ENCODE measurements at places on chromosomes 2 and 18.

DNA sequence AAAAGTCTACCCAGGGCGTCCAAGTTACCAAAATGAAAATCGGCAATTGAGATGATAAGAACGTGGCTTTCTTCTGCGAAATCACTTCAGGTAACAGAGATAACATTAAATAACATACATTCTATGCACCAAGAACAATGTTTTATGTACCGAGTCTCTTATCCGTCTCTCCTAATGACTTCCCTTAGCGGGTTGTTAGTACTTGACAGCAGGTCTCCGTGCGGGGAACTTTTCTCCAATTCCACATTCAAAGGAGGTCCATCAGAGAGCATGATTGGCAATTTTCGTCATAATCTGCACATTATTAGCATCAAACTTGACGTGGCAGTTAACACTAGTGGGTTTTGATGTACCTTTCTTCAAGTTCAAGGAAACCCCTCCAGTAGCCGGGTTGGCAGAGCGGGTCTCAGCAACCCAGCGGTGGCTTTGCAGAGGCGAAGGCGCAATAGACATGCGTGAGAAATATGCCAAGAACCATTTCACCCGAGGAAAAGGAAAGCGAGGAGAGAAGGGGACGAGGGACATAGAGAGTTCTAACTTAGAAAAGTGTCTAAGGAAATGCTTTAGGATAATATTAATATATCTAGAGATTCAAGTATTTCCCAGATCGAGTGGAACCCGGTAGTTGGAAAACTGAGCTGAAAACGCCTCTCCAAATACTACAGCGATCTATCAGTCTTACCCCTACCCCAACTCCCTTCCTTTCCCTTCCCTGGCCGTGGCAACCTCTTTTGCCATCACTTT lies 5.0 kb downstream of the EVX2 start:
- DNase-seq: no peak

DNA sequence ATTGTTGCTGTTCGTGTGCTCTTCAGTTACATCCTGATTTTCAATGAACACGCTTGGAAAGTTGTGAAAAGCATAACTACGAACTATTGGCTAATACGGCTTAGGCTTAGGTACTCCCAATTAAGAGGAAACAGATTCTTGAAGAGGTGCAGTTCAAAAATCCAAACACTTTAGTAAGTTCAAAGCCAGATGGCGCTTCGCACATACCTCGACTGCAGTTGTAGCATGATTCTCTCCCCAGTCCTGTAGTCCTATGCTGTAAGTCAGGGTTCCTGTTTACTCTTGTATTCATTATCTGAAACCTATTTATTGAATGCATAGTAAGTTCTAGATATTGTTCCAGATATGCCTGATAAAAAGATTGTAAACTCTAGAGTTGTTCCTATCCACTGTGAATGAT lies 165.2 kb downstream of the TRIB2 start:
- no peak for DNase-seq

DNA sequence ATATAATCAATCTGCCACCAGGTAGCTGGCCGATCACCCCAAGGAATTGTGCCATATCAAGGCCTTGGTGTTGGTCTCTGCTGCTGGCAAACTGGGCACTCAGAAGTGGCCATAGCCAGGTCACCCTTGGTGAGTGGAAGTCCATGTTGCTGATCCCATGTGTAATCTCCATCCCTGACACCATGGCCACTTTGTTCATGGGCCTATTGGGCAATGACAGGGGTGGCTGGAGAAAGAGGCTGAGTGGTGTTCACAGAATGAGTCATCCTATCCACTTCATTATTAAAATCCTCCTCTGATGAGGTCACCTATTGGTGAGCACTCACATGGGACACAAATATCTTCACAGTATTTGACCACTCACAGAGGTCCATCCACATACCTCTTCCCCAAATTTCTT lies 26.7 kb upstream of the CD226 start:
- DNase-seq: no peak

DNA sequence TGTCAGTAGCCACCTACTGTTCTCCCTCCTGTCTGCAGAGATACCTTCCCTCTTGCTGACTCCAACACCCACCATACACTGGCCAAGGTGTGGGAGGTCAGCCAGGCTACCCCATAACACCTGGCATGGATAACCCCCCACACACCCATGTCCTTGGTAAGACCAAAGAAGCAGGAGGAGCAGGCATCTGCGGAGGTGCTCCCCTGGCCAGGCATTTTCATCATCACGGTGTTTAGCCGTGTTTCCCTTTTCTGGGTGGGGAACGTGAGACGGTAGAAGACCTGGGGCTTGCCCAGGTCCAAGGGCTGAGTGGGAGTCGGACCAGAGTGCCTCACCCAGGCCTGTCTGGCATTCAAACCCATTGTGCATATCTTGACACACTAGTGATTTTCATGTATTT lies 150.3 kb downstream of the SMAD7 start:
- DNase-seq: no peak

- peak; percentile 55 for DNase-seq
These were observed 18.6 kb upstream of the PEX13 start for GRCh38 chr2:60998628-60999545.

DNA sequence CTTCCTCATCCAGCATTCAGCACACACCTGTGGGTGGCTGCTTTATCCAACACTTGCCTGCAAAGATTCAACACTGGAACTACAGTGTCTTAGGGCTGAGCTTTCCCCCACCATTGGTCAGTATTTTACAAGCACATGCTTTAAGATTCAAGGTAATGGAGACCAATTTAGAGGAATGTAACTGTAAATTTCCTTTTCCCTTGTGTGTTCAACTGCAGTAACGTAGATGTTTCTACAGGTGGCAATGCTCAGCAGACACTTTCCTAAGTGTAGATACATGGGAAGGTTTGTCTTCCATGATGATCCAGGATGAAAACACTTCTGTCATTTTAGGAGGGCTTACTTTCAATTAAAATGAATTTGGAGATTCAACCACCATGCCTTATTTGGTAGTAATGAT lies 143.6 kb upstream of the PXDN start:
- no peak for DNase-seq

All from activated CD4-positive, alpha-beta T cell treated with anti-CD3 and anti-CD28 coated beads, Interleukin-2, amount 50 U/mL, for 16 hours (primary cell).